Inflammatory macrophage treated with lipopolysaccharide for 4 hours (primary cell): ENCODE measurements at places on chromosomes 6 and 20.

DNA sequence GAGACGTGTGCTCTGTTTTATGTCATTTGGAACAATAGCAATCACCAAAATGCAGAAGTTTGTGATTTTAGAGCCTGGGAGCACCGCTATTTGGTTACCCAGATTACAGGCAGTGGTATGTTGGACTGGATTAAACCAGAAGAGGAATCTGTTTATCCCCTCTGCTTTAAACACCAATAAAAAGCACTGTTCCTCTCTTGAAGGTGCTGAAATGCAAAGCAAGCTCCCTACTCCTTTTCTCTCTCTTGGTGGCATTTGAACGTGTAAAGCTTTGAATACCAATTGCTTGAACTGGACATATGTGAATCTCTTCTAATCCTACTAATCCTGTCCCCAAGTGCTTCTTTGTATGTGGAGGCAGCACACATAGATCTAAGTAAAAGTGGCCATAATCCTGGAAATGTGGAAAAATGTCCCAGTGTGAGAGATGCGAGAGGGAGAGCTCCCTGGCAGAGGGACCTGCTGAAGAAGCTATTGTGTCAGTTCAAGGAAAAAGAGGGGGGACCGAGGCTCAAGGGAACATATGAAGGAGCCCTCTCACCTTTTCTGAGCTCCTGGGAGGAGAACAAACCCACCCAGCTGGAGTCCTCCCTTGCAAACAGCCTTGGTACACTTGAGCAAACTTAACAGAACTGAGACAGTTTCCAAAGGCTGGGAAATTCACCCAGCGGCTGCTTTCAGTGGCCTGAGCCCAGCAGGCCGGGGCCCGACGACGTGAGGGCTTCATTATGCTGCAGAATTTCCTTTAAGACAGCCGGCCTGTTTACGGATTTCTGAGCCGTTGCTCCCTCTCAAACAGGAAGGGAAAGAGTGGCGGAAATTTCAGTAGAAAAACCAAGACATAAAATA is 18.8 kb upstream of the OLIG3 start:
- DNase-seq = no peak

DNA sequence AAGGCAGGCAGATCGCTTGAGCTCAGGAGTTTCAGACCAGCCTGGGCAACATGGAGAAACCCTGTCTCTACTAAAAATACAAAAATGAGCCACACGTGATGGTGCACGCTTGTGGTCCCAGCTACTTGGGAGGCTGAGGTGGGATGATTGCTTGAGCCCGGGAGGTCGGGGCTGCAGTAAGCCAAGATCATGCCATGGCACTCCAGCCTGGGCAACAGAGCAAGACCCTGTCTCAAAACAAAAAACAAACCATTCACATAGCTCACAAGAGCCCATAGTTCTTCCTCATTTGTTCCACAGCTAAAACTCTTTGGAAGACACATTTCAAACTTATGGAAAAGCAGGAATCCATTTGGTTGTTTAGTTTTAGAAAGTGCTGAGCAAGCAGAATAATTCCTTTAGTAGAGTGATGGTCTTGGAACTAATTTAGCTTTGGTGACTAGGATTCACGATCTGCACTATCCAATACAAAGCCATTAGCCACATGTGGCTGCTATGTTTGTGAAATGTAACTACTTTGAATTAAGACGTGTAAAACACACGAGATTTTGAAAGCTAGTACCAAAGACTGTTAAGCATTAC is 4.1 kb downstream of the ZNFX1 start:
- DNase-seq = no peak

GRCh38 chr6:106167096-106167814 is 81.1 kb downstream of the PRDM1 start:
- DNase-seq = no peak

GRCh38 chr6:150068720-150069648 is at the start of gene ULBP3:
Gene ULBP3, minus strand, starts transcription at chr6:150069121. Its CDS starts 55 bp downstream, at chr6:150069066.
- peak; percentile 79 for DNase-seq

DNA sequence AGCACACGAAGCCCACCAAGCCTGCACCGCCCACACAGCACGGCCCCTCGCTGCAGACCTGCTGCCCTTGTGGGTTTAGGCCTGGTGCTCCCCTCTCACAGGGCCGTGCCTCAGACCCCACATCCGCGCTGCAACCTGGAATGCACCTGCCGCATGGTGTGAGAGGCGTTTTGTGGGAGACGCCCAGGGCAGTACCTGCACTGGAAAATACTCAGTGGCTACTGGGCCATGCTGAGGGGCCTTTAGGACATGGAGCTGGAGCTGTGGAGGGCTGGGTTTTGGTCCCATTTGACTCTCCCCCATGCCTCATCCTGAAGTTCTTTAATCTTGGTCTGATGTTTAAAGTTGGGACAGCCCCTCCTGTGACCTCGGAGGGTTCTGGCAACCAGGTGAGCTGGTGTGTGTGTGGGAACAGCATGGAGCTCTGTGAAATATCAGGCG is 116.3 kb downstream of the ERMARD start:
- no peak for DNase-seq

GRCh38 chr6:74167976-74168375 is 472.0 kb downstream of the CD109 start:
- DNase-seq = no peak

DNA sequence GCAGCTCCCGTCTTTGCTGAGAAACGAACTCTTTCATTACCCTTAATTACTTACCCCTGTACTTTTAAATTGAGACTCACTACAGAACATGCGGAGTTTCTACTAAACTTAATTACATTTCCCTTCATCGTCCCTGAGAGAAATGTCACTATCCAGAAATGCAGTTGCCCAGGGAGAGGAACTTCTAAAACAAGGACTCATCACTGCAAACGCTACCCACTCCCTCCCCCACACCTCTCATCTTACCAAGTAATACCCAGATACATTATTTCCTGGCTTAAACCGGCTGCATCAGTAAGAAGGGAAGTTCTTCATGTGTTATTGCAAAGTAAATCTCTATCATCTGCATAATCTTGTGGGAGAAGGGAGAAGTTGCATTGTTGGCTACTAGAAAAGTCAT is 138.3 kb downstream of the IPCEF1 start:
- peak; percentile 75 for DNase-seq

GRCh38 chr6:116446399-116446798 is 14.8 kb upstream of the CALHM6 start:
- peak; percentile 93 for DNase-seq

- DNase-seq = no peak
These were observed 88.1 kb downstream of the MAP3K4 start for GRCh38 chr6:161079566-161080262.

DNA sequence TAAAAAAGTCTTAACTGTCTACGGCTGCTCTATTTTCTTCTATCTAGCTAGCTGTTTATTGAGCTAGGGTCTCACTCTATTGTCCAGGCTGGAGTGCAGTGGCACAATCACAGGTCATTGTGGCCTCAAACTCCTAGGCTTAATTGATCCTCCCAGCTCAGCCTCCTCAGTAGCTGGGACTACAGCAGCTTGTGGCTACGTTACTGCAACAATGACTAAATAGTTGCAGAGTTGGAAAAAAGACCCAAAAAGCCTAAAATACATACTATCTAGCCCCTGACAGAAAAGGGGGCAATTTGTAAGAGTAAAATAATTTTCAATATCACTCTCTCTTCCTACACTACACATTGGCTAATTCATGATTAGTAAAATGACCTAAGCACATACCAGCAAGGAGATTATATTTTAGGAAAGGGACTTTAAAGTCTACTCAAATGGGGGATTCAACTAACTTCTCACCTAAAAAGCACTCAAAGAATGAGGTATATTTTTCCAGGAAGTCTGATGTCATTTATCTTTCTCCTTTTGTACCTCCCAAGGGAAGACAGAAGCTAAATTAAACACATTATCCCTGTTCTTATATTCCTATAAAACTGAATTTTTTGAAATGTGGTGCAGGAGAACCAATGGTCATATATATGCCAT is 82.8 kb downstream of the ZMYND8 start:
- peak; percentile 13 for DNase-seq

DNA sequence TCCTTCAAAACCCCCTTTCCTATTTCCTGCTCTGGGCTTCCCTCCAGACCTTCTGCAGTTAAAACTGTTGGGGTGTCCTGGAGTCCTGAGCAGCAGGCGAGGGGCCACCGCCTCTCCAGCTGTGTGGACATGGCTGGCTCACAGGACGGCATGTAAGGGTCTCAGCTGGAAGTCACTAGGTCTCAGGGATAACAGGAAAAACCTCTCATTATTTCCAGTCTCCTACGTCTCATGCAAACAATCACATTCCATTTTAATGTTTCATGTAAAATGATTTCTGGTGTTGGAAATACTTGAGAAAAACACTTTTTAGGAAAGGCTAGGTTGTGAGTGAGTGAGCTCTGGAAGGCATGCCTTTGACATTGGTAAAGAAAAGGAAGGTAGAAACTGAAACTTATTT is 158.7 kb downstream of the SCML4 start:
- DNase-seq = no peak

- peak; percentile 87 for DNase-seq
These were observed 96.3 kb upstream of the ZBTB24 start for GRCh38 chr6:109579361-109579760.

DNA sequence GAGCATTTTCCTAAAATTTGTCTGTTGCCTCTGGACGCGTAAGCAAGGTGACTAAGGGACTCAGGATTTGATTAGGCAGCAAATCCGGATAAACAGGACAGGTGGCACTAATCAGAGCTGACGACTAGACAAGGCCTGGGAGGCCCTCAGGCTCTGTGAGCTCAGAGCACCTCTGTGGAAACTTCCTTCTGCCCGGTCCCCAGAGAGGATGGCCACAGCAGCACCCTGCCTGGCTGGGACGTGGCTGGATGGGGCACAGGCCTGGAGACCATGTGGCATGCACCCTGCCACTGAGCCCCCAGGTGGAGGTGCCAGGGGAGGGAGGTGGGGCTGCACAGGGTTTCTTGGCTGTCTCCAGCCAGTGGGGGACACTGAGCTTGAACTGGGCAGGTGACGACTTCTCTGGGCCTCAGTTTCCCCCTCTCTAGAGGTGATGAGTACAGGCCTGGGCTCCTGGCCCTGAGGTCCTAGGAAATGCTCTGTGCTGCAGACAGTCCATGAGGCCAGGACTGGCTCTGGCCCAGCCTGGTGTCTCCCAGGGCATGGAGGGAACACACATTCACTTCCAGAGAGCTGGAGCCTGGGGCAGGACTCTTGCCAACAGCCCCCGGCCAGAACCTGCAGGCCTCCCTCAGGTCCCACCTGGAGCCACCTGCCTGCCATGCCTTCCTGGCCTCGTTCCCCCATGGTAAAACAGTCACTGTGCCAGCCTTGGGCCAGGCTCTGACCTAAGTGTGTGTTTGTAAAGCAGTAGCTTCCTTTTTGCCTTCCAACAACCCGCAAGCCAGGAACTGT is 39.6 kb upstream of the STX16 start:
- no peak for DNase-seq

DNA sequence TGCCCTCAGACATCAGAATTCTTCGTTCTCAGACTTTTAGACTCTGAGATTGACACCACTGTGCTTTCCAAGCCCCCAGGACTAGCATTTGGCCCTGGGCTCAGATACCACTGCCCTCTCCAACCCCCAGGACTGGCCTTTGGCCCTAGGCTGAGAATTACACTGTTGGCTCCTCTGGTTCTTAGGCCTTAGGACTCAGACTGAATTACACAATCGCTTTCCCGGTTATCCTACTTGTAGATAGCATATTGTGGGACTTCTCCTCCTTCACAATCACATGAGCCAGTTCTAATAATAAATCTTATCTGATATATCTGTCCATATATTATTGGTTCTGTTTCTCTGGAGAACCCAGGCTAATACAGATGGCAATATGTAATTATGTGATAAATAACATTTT is 1725.5 kb downstream of the GRIK2 start:
- DNase-seq = no peak

- no peak for DNase-seq
These were observed 221.6 kb upstream of the HS3ST5 start for GRCh38 chr6:114564302-114564933.

DNA sequence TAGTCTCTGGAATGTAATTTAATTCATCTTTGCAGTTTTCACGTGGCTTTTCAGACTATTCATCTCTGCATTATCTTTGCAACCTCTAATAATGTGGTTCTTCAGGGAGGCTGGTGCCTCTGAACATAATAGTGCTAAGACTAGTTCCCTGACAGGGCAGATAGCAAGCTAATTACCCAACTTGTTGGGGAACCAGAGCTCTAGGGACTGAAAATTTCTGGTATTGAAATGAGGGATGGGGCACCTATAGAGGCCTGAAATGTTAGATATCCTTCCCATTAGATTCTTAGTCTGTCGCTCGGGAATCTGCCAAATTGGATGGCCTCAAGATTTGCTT is 693.6 kb upstream of the MAP3K7 start:
- no peak for DNase-seq
